ENCODE measurements at places on chromosomes 12 and 14.

DNA sequence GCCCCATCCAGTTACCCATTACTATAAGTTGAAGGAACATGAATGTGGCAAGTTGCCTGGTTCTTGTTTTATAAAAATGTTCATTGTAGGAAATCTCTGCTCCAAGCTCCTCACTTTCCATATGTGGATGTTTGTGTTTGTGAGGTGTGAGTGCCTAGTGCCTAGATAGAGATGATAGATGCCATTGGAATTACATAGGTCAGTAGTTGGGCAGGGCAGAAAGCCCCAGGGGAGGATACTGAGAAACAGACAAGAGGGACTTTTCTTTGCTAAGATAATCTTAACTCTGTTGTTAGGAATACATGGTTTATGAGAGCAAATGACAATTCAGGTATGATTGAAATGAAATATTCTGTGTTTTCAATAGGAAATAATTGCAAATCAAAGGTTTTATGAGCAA, 226.3 kb upstream of the GRIP1 start:
- DNase-seq = no peak

- peak; percentile 30 for DNase-seq
These were observed 764 bp downstream of the RBM25 start for GRCh38 chr14:73058922-73059673.

GRCh38 chr12:21912318-21912717, 28.9 kb downstream of the ABCC9 start:
- DNase-seq = no peak

DNA sequence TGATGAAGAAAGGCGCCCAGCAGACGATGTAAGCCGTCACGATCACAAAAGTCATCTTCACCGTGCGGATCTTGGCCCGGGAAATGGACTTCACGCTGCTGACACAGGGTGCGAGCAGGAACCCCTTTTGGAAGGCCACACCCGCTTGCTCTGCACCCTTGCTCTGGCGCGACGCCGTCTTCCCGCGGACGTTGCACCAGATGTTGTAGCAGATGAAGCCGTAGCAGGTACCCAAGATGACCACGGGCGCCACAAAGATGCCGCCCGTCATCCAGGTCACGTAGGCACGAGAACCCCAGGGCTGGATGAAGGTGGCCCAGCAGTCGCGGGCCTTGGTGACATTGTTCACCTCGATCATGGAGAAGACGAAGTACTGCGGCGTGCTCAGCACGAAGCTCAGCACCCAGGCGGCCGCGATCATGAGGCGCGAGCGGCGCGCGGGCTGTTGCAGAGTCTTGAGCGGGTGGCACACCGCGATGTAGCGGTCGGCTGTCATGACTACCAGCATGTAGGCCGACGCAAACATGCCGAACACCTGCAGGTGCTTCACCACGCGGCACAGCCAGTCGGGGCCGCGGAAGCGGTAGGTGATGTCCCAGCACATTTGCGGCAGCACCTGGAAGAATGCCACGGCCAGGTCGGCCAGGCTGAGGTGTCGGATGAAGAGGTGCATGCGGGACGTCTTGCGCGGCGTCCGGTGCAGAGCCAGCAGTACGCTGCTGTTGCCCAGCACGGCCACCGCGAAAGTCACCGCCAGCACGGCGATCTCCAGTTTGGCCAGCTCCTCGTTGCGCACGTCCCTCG, 890 bp downstream of the AVPR1A start:
- DNase-seq = peak; percentile 36

DNA sequence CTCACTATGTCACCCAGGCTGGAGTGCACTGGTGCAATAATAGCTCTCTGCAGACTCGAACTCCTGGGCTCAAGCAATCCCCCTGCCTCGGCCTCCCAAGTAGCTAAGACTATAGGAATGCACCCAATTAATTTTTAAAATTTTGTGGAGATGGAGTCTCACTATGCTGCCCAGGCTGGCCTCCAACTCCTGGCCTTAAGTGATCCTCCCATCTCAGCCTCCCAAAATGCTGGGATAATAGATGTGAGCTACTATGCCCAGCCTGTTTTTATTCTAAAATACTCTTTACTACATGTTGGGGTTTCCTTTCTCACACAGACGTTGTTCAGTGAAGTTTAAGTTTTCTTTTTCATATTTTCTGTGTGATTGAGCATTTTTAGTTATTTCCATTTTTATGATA, 60.9 kb upstream of the DUSP6 start:
- DNase-seq = no peak

- DNase-seq = no peak
These were observed 23.3 kb upstream of the EMP1 start for GRCh38 chr12:13173012-13173932.

- DNase-seq = no peak
These were observed 268.7 kb downstream of the DAD1 start for GRCh38 chr14:22320362-22320750.

DNA sequence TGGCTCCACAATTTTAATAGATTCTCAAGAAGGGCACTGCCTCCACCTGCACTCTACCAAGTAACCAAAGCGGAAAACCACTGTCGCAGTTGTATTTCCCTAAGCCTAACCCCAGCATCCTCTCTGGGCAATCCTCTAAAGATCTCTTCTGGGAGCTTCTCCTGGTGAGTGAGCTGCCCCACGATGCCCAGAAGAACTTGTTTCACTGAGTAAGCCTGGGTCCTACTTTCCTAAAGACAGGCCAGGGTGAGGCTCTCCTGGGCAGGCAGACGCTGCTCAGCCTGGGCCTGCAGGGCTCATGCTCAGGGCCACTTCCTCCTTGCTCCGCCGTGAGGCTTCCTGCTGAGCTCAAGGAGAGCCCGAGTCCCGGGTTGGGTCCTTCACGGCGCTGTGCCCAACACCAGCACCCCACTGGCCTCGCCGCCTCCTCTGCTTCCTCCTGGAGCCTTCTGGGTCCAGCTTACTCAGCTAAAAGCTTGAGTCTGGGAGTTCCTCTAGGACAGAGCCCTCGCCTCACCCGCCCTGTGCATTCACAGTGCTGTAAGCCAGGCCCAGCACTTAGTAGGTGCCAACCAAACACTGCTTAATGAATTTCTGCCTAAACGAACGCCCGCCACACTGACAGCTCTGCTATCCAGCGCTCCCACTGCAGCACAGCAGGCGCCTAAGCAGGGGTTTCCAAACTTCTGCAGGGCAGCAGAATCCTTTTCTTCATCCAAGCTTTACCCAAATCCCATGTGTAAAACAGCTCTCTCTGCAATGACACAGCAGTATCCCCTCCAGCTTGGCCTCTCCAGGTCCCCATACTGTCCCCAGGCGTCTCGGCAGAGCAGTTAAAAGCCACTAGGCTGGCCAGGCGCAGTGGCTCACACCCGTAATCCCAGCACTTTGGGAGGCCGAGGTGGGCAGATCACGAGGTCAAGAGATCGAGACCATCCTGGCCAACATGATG, 5.7 kb downstream of the RAB35 start:
- no peak for DNase-seq

- no peak for DNase-seq
These were observed 22.8 kb downstream of the CPM start for GRCh38 chr12:68910128-68910527.

DNA sequence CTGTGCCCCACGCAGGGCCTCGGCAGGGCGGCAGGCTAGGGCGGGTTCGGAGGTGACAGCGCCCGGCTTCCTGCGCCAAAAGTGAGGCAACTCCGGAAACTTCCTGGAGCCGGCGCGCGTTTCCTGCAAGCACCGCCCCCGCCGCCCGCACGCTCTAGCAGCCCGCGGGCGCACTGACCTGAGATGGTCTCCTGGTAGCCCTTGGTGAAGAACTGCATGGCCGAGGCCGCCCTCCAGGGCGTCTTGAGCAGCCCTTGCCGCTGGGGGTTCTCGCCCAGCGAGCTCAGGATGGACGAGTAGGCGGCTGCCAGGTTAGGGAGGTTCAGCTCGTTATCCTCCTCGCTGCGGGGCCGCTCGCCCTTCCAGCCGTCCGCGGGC, 494 bp downstream of the GCH1 start:
- peak; percentile 69 for DNase-seq

DNA sequence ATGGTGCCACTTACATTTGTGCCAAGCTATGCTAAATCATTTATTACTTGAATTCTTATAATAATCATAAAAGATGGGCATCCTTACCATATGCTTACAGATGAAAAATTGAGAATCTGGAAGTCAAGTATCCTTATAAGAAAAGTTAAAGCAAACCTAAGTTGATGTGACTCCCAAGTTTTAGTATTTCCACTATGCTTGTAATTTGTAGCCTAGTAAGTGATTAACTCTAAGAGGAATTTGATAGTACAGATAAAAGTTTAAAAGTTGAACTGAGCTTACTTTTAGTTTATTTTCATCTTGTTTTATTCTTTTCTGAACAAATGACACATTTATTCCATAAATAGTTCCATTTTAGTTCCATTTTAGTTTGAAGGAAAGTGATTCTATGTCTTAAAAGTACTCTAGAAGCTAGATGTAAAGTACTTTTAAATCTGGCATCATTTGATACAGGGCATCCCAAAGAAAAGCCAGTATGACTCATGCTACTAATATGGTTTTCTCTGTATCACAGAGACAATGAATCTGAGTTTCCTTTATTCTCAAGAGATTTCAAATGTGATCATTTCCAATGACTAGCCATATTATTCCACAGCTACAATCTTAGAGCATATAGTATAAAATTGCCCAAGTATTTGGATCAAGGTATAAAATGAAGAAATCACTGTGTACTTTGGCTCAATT, 596.0 kb downstream of the SLC16A7 start:
- DNase-seq = no peak

- no peak for DNase-seq
These were observed 30.5 kb upstream of the GPATCH2L start for GRCh38 chr14:76121089-76121748.

DNA sequence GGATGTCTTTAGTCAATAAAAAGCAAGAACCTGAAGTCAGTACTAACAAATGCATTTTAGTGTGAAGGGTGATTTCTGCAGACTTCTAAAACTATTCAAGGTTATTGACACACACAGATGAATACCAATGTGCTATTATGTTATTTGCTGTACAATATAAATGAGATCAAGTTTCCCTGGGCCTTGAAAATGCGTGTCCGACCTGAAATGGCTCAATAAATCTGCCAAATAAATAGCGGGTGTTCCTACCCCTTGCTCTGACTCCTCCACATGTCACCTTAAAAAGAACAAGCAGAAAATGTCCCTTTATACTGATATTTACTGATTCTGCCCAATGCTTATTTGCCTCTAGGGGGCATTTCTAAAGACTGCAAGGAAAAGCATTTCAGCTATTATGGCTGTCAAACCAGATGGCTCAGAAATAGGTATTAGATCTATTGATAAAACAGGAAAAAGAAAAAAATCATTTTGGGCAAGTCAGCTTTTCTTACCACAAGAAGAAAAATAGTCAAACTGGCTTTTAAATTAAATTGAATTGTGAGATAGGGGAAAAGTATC, 367.3 kb upstream of the KITLG start:
- DNase-seq = peak; percentile 16

GRCh38 chr12:92502417-92503028, 200.3 kb upstream of the PLEKHG7 start:
- DNase-seq = no peak

- no peak for DNase-seq
These were observed 515 bp upstream of the ABCC9 start for GRCh38 chr12:21941506-21942376.

DNA sequence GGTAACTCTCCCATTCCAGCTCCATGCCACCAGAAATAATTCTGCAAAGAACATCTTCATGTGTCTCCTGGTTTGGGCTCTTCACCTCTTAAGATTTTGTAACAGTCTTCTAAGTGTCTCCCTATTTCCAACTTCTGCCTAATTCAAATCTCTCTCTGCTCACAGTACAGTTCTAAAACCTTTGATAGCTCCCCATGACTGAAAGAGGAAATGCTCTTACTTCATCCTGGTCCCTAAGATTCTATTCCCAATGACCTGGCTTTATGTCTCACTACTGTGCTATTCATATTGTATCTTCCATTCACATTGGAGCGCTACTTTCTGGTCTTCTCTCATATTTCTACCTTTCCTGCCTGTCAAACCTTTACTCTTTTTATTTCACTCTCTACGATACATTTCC, 1.6 kb downstream of the AMN1 start:
- DNase-seq = no peak

DNA sequence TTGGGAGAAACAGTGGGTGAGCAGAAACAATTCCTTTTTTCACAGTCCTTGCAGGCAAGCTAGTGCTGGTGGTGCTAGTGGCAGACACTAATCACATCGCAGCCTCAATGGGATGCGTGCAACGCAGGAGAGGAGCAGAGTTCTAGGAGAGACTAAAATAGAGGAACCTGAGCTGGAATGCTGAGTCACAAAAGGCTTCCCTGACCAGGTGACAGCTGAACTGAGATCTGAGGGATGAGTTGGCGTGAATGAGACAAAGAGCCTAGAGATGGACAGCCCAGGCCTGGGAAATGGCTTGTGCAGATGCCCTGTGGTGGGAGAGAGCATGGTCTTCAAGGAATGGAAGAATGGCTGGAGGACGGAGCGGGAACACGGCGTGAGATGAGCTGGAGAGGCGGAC, 25.8 kb downstream of the ACADS start:
- no peak for DNase-seq

DNA sequence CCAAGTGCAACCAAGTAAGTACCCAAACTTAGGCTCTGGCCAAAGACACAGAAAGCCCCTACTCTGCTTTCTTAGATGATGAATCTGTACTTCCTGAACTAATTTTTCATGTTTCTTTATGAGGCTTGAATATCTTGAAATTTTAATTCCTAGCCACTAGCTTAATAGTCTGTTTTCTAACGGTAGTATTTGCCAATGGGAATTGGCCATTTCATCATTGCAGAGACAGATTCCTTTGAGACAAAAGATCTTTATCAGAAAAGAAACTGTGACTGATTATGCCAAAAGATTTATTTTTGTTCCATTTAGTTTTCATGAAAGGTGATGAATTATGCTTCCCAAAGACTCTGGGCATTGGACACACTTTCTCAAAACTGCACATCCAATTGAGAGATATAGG, 48.7 kb downstream of the DAD1 start:
- no peak for DNase-seq
